ENCODE measurements at places on chromosomes 4 and X. TPM values are rescaled to one million over a fixed set of nuclear protein-coding genes. Genes with fewer than 3 reads are reported as not detected.

The SHROOM4 gene
- total RNA-seq = 35.8 TPM

The UTP3 gene
- 28.6 TPM for total RNA-seq

The ZNF718 gene
- total RNA-seq = 14.0 TPM

The RNF212 gene
- total RNA-seq = 3.3 TPM

DNA sequence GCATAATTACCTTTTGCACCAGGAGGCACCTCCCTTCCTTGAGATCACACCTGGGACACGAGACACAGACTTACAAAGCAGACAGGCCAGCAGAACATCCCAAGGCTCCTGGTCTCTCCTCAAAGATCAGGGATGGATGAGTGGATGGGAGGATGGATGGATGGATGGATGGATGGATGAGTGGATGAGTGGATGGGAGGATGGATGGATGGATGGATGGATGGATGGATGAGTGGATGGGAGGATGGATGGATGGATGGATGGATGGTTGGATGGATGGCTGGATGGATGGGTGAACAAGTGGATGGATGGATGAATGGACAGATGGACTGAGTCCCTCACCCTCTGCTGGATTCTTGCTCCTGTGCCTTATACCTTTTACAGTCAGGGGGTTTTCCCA is 364.0 kb downstream of the BCOR start:
- DNase-seq = no peak

DNA sequence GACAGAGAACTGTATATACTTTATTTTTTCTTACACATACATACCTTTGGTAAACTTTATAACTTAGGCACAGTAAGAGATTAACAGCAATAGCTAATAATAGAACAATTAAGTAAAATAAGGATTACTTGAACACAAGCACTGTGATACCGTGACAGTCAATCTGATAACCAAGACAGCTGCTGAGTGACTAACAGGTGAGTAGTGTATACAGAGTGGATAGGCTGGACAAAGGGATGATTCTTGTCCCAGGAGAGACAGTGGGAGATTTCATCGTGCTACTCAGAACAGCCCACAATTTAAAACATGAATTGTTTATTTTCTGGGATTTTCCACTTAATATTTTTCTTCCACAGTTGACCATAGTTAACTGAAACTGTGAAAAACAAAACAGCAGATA is 411.8 kb downstream of the PPP1R2C start:
- DNase-seq = no peak

DNA sequence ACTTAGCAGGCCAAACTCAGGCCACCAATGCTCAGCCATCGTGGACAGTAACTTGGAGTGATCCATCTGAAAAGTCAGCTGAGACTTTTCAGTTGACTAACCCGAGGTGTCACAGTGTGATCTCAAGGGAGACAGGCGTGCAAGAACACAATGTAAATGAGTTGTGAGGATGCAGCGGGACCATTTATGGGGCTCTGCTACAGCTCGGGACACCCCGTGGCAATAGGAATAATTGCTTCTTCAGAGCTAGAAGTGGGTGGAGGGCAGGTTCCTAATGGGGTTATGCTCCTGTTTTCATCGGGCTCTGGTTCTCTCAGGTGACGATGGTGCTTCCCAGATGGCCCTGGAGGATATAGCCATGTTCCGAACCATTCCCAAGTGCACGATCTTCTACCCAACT is 27.3 kb downstream of the TKTL1 start:
- DNase-seq = no peak

DNA sequence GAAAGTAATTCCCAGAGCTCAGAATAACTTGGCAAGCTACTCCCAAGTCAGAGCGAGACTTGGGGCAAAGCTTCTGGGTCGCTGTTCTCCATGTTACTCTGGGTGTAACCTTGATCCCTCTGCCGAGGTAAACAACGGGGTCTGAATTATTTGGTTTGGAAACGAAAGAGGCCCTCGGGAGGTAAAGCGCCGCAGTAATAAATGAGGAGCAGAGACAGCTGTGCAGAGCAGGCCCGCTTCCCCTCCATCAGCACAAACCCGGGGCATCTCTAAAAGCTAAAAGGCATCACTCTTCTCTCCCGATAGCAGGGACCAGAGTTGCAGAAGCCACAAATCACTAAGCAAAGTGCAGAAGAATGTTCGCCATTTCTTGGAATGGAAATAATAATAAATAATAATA is 561.5 kb downstream of the BCOR start:
- no peak for DNase-seq

GRCh38 chr4:35534962-35535361 is 709.4 kb downstream of the ARAP2 start:
- no peak for DNase-seq

DNA sequence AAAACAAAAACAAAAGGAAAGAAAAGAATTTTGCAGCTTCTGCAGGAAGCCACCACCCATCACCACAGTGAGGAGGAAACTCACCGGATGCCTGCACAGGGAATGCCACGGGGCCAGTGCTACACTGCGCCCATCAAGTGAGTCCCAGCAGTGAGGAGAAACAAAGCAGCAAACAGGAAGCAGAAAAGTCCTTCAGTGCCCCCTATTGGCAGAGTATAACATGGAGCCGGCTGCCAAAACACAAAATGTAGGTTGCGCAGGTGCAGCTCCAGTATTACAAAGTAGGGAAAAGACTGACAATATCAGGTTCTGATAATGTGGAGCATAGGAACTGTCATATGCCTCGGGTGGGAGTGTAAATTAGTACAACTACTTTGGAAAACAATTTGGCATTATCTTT is 23.3 kb upstream of the SCML2 start:
- DNase-seq = peak; percentile 34

DNA sequence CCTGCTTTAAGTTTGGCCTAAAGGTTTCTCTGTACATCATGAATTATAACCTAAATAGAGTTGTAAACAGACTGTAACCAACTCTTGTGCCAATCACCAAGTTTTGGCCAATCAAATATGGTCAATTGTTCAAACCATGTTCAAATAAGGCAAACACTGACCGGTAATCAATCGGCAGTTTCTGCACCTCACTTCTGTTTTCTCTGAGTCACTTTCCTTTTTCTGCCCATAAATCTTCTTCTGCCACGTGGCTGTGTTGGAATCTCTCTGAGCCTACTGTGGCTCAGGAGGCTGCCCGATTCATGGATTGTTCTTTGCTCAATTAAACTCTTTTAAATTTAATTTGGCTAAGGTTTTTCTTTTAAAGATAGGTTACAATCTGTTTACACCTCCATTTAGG is 16.5 kb upstream of the ENPP6 start:
- DNase-seq = no peak
